HFFc6 (cell line): ENCODE measurements at places on chromosomes 3 and 15. TPM values are rescaled to one million over a fixed set of nuclear protein-coding genes. Genes with fewer than 3 reads are reported as not detected.

DNA sequence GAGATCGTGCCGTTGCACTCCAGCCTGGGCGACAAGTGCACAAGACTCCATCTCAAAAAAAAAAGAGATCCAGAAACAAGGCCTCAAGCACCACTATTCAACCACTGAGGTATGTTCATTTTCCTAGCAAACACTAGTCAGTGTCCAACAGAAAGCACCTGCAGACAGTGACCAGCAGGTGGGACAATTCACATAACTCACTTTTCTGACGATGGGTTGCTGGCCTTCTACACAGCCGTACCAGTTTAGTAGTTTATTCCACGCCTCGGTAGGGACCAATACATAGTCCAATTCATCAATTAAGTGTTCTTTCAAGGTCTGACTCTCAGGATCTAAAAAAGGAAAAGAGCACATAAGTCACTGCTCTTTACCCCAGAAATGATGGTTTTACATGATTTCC is 12.4 kb downstream of the USP4 start:
- peaks cover 29% of the 10 kb centered on the region for H3K36me3 ChIP-seq
- no peak for DNase-seq
- no peak overlapping the region; the same call in 1 of the 2 replicates for H3K27ac ChIP-seq
- no peak overlapping the region for H3K4me3 ChIP-seq

DNA sequence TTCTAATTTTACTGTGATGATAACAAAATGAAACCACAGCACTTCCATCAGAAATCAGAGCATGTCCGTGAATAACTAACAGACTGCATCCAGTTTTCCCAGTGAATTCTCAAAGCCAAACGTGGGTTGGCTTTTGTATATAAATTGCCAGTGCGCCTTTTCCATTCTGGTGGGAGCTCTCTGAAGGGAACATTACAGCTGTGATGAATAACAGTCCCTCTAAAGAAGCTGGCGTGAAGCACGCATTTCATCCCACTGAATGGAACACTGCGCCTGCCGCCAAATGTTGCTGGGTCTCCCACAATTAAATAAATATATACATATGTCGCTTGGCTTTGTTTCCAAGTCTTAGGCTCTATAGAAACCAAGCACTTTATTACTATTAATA is 113.0 kb upstream of the PFN2 start:
- peaks cover 5% of the 10 kb centered on the region for H3K27me3 ChIP-seq
- H3K4me3 ChIP-seq = peak overlapping the region; percentile 86
- peaks cover 57% of the 10 kb centered on the region for H3K4me1 ChIP-seq
- H3K27ac ChIP-seq = peak overlapping the region; percentile 73

CLDN18 gene
- not detected in 3 replicates for total RNA-seq

RTP1 gene
- total RNA-seq = not detected in 3 replicates

GRCh38 chr3:169390271-169390670 is 273.2 kb downstream of the MECOM start:
- no peak overlapping the region for H3K4me3 ChIP-seq
- H3K4me1 ChIP-seq = no peaks in the 10 kb centered on the region
- no peak for DNase-seq
- no peaks in the 10 kb centered on the region for H3K36me3 ChIP-seq
- H3K27me3 ChIP-seq = no peaks in the 10 kb centered on the region
- H3K27ac ChIP-seq = no peak overlapping the region

DNA sequence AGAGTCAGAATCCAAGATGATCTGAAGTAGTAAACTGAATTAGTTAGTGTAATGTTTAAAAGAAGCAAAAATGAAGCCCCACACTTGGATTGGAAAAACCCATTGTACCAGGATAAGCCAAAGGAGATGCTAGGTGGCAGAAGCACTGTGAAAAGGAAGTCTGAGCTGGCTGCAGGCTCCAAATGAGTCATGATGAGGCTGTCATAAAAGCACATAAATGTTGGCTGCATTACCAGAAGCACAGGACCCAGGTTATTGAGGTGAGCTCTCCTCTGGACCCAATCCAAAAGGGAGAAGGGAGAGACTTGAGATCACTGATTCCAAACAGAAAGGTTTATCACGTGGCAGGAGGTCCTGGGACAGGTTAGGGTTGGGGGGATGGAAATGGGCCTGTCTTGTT is 3.2 kb upstream of the ACAN start:
- peaks cover 33% of the 10 kb centered on the region for H3K4me1 ChIP-seq
- no peak overlapping the region for H3K4me3 ChIP-seq
- H3K36me3 ChIP-seq = no peaks in the 10 kb centered on the region
- DNase-seq = peak; percentile 47
- no peak overlapping the region for H3K27ac ChIP-seq

CXCR6 gene
- total RNA-seq = not detected in 2 replicates

GRCh38 chr3:134323966-134324962 is 50.0 kb downstream of the AMOTL2 start:
- peaks cover 88% of the 10 kb centered on the region for H3K4me1 ChIP-seq
- H3K4me3 ChIP-seq = no peak overlapping the region; the same call in 1 of the 2 replicates
- DNase-seq = no peak
- H3K36me3 ChIP-seq = peaks cover 5% of the 10 kb centered on the region; the same call in 1 of the 2 replicates
- H3K27me3 ChIP-seq = no peaks in the 10 kb centered on the region; the same call in 1 of the 2 replicates

DNA sequence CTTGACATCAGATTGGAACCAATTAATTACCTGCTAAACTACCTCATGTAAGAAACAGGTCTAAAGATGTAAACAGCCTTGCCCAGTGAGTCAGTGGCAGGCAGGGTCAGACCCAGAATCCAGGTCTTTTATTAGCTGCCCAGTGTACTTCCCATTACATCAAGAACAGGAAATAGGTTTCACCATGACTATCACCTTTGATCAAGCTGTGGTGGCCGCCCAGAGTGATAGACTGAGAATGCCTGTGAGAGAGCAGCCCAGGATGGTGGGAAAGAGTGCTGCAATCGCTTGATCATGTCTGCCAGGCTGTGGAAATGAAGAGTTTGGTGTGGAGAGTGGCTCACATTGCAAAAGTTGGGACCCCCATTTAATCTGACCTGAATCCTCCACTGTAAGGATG is 61.3 kb upstream of the PIAS1 start:
- no peak overlapping the region for H3K27ac ChIP-seq
- peaks cover 19% of the 10 kb centered on the region for H3K27me3 ChIP-seq
- DNase-seq = no peak
- no peak overlapping the region for H3K4me3 ChIP-seq
- H3K4me1 ChIP-seq = peaks cover 6% of the 10 kb centered on the region

DNA sequence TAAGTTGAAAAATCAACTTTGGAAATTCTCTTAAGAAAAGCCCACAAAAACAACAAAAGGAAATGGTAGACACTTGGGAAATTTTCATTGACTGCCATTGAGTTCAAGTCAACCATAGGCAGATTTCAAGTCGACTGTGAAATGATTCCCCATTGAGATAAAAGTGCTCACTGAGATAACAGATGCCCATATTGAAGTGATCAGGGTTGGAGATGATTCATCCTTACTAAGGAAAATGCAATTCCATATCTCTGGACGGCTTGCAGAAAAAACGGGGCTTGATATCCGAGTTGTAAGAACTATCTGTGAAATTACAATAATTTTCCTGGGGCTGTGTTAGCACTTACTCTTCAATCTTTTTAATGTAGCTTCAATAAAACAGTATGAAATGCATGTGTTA is 373.1 kb upstream of the THRB start:
- no peak for DNase-seq
- H3K36me3 ChIP-seq = no peaks in the 10 kb centered on the region
- H3K4me3 ChIP-seq = no peak overlapping the region
- H3K27me3 ChIP-seq = peaks cover 2% of the 10 kb centered on the region
- no peaks in the 10 kb centered on the region for H3K4me1 ChIP-seq

CCR2 gene
- total RNA-seq = not detected in 3 replicates

GRCh38 chr3:54905261-54905888 is 22.5 kb downstream of the LRTM1 start:
- H3K4me1 ChIP-seq = peaks cover 83% of the 10 kb centered on the region
- H3K27me3 ChIP-seq = no peaks in the 10 kb centered on the region; the same call in 1 of the 2 replicates
- peak; percentile 58 for DNase-seq
- H3K27ac ChIP-seq = peak overlapping the region; percentile 42
- H3K36me3 ChIP-seq = no peaks in the 10 kb centered on the region
- H3K4me3 ChIP-seq = peak overlapping the region; percentile 41

GALNT15 gene
- total RNA-seq = 5.0 and 6.6 TPM in 2 replicates

DNA sequence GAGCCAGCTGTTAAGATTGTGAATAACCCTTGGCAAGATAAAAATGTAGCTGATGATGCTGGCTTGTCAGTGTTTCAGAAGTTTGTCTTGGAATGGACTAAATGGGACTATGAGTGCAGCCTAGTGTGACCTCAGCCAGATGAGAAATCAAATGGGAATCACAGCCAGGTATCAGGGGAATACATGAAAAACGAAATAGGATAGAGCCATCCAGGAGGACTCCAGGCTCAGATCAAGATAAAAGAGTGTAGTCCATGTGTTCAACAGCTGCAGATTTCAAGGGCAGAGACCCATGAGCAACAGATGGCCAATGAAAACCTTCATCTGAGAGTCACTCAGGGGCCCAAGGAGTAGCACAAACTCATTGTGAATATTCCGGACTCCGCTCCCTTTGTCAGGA is 1080.9 kb upstream of the CADM2 start:
- no peaks in the 10 kb centered on the region for H3K36me3 ChIP-seq
- no peak for DNase-seq
- no peaks in the 10 kb centered on the region for H3K27me3 ChIP-seq
- H3K27ac ChIP-seq = no peak overlapping the region
- no peaks in the 10 kb centered on the region for H3K4me1 ChIP-seq
- H3K4me3 ChIP-seq = no peak overlapping the region

RARRES1 gene
- total RNA-seq = 0.51 and 0.57 TPM in 2 replicates
